ENCODE measurements at places on chromosomes 2 and 18.

- DNase-seq = no peak
Measured at GRCh38 chr2:66683599-66683998, 248.7 kb downstream of the MEIS1 start.

DNA sequence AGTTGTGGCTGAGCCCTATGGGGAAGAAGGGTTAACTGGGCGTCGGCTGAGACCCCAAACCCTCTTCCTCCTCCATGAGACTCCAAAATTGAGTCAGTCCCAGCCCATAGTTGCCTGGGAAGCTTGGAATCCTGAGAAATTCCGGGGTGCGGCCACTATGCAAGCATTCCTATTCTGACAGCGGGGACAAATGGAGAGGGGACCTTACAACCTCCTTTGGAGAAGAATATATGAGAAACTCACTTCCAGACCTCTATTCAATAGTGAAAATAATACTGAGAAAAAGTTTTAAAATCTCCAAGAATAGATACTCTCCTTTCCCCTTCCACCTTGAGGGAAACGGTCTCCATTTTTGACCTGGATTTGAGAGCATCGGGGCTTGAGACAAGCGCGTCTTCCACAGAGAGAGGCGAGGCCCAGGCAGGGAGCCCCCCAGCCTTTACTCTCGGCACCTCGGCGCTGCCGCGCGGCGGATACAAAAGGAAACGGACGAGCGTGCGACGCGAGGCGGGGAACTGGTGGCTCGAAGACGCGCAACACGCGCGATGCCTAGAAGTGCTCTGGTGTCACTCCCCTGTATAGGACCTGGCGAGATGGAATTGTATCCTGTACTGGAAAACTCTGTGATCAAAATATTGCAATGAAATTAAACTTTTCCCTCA lies 11.1 kb downstream of the NR4A2 start:
- peak; percentile 44 for DNase-seq

DNA sequence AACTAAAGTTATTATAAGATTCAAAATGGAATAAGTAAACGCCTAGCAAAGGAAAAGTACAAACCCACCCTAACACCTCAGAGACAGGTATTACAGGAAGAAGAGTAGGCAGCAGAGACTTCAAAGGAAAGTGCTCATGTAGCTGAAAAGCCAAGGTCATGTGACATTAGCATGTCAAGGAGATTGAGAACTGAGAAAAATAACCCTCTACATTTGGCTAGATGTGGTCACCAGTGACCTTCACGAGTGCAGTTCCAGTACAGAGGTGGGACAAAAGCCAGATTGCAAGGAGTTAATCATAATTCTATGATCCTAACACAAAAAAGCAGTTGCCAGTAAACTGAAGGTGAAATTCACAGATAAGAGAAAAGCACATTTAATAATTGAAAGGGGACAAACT lies 252.7 kb downstream of the ZEB2 start:
- DNase-seq = no peak

DNA sequence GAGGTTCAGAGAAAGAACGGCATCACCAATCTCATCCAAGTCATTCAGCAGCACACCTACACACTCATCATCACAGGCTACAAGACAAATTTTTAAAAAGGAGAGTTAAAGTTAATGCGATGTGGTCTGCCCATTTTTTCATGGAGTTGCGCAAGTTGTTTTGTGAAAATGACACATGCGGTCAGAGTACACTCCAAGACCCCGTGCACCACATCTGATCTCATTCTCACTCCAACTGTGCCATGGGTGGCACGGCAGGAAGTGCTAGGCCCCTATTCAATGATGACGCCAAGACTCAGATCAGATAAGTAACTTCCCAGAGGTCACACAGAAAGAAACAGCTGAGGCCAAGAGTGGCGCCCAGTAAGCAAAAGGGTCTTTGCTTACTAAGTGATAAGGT lies 119.8 kb downstream of the LAMA1 start:
- no peak for DNase-seq

- no peak for DNase-seq
Measured at GRCh38 chr18:11993264-11993916, 12.1 kb downstream of the IMPA2 start.

- DNase-seq = no peak
Measured at GRCh38 chr2:152336119-152336853, 1.3 kb downstream of the FMNL2 start.

DNA sequence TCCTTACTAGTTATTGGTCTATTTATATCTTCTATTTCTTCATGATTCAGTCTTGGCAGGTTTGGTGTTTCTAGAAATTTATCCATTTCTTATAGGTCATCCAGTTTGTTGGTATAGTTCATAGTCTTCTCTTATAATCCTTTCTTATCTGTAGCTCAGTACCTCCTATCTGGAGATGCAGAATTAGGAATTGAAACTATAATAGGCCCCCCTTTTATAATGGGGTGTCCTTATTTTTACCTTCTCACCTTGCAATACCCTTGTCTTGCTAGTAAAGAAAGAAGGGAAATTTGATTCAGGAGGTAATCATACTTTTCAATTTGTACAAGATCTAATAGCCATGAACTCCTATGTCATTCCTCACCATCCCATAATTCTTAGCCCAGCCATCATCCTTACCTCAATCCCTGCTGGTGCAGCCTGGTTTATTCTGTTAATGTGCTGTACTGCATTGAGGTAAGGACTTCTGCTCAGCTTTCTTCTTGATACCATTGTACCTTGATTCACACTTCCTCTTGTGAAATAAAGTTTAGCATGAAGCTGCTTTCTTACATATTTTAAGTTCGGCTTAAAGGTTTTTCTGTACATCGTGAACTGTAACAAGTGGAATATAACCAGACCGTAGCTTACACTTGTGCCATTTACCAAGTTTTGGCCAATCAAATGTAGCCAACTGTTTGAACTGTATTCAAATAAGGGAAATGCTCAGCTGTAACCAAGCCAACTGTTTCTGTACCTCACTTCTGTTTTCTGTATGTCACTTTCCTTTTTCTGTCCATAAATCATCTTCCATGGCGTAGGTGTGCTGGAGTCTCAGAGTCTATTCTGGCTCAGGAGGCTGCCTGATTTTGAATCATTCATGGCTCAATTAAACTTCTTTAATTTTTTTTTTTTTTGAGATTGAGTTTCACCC lies 40.1 kb upstream of the PTH2R start:
- no peak for DNase-seq

GRCh38 chr2:190216829-190217228 lies 102.8 kb downstream of the HIBCH start:
- DNase-seq = peak; percentile 7

- no peak for DNase-seq
Measured at GRCh38 chr18:48193521-48194492, 215.4 kb downstream of the ZBTB7C start.

GRCh38 chr18:44823286-44823685 lies 142.6 kb downstream of the SETBP1 start:
- DNase-seq = no peak

DNA sequence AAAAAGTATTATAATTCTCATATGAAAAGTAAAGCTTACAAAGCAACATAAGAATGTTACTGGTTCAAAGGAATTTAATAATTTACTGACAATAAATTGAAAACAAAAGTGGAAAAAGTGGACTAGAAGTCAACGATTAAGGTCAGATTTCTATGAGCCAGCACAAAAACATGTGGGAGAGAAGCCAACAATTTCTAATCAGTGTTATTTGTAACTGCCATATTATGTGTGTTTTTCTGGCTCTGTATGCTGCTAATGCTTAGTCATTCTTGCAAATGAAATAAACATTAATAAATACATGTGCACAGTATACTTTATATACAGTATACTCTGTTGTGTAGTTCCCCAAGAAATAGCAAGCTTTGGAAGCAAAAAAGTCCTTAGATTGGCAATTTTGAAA lies 301.3 kb upstream of the RGPD4 start:
- DNase-seq = no peak

DNA sequence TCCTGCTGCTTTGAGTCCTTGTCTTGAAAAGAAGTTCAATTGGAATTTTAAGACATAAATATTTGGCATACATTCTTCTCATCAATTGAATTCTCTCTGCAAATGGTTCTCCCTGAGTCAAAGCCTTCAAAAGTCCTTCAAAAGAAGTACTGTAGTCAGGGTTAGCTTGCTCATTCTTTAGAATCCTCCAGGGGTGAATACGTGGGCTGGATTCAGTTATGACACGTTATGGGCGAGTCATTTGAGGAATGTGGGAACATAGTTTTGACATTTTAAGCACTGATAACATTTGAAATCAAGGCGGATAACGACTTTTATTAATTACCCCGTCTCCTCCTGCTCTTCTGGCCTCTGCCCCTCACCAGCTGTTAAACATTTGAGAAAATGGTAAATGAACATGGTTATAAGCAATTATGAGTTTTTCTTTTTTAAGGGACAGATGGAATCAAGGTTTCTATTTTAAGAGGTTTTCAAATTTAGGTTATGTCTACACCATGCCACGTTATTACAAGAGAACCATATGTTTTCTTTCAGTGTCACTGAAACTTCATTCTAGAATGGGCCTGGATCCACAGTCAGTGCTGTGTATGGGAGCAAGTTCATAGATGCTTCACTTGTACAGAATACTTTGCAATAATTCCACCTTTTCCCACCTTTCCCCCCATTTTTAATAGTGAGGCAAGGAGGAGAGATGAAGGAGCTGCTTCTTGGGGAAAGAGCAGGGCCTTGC lies 273.1 kb downstream of the TSN start:
- DNase-seq = no peak

GRCh38 chr2:188430705-188431104 lies 139.0 kb downstream of the GULP1 start:
- DNase-seq = no peak

GRCh38 chr18:79393635-79394533 lies 1.8 kb upstream of the NFATC1 start:
- DNase-seq = peak; percentile 52

DNA sequence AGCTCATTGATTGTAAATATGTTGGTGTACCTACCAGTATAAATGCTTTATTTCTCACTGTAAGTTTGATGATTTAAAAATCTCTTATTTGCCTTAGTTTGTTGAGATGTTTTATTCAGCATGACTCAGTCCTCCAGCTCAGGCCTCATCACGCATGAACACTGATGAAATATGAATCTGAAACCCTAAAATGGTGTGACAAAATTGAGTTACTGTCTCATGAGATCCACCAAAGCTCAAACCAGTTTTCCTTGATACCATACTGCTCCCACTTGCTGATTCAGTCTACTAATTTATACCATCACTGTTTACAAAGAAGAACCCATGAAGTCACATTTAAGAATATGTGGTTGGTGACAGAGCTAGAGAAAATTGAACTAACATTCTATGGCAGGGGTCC lies 524.9 kb downstream of the LRRTM4 start:
- no peak for DNase-seq

DNA sequence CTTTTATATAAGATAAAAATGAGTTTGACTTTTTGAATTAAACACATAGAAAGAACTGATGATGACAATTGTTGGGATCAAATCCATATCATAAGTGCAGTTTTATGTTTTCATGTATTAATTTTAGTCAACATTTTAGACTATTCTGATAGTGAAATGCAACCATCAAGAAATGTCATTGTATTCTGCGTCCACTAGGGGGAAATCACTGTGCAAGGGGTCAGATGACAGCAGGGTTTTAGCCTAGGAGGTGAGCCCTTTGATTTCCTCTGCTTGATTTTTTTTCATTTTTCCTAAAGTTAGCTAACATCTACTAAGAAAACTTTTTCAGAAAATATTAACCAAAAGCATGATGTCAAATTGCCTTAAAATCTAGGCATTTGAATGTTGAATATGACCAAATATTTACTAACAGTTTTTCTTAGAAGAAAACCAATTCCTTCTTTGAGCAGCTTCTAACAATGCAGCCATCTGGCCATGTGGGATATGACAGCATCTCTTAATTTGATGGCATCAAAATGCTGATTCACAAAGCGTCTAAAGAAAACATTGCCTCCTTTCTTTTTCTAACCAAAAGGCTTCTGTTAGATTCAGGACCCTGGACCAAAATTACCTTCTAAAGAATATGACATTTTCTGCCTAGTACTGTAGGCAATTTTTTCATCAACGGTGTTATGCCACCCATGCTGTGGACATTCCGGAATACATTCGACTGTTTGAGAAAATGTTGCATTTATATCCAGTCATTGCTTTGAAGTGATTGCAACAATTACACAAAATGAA lies 141.5 kb downstream of the SPHKAP start:
- no peak for DNase-seq

- DNase-seq = peak; percentile 28
Measured at GRCh38 chr2:88735853-88736252, 44.4 kb downstream of the RPIA start.

- no peak for DNase-seq
Measured at GRCh38 chr2:212609479-212609878, 70.9 kb upstream of the ERBB4 start.

DNA sequence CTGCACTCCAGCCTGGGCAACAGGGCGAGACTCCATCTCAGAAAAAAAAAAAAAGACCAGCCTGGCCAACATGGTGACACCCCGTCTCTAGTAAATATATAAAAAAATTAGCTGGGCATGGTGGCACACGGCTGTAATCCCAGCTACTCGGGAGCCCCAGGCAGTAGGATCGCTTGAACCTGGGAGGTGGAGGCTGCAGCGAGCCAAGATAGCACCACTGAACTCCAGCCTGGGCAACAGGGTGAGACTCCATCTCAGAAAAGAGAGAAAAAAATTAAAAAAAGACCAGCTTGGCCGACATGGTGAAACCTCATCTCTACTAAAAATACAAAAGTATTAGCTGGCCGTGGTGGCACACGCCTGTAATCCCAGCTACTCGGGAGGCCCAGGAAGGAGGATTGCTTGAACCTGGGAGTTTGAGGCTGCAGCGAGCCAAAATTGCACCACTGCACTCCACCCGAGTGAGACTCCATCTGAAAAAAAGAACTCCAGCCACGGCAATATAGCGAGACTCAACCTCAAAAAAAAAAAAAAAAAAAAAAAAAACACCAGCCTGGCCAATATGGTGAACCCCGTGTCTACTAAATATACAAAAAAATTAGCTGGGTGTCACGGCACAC lies 346.1 kb upstream of the PLGLB2 start:
- DNase-seq = no peak

GRCh38 chr18:48872234-48873145 lies 78.3 kb downstream of the SMAD7 start:
- DNase-seq = no peak

DNA sequence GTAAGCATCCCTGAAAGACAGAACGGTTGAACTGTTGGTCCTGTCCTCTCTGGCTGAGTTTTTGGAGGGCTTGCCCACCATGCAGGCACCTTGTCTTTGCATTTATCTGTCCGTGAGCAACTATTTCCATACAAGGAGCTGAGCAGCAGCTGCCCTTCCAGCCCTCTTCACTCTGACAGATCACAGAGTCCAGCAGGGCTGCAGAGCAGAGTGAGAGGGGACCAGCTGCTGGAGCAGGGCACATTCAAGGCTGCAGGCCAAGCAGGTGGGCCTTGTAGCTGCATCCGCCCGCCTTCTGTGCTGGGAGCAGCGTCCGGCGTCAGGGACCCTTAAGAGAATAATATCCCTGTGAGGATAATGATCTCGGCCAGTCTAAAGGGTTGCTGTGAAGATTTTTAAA lies 9.5 kb downstream of the SMYD1 start:
- DNase-seq = no peak

Data from stimulated activated CD4-positive, alpha-beta T cell treated with anti-CD3 and anti-CD28 coated beads, Interleukin-4, amount 100 ng/mL, for 1 hour (primary cell).